ENCODE measurements at places on chromosomes 7 and 10.

- DNase-seq, result no peak
Measured at GRCh38 chr10:104037261-104037951, 48.3 kb downstream of the COL17A1 start.

DNA sequence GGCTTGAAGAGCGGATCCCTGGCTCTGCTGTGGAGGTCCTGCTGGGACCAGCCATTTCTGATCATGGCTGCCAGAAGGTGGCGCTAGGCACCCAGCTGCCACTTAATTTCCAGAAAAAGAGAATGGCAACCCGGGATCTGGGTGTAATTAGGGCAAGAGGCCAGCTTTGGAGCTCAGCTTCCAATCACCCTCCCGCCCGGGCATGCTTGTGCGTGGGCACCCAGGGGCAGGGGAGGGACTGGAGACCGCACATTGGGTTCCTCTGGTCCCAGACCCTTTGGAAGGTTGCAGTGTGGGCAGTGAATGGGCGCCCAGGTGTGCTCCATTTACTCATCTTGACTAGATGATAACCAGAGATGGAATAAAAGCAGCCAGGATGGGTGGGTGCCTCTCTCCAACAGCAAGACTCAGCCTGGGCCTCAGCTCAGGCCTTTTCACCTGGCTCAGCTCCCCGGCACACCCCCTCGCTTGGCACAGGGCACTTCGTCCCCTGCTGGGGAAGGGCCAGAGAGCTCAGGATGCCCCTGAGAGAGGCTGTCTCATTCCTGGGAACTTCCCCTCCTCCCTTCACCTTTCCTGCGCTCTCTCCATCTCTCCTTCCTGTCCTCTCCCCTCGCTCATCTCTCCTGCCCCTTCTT is 14.7 kb downstream of the FAM241B start:
- no peak for DNase-seq

DNA sequence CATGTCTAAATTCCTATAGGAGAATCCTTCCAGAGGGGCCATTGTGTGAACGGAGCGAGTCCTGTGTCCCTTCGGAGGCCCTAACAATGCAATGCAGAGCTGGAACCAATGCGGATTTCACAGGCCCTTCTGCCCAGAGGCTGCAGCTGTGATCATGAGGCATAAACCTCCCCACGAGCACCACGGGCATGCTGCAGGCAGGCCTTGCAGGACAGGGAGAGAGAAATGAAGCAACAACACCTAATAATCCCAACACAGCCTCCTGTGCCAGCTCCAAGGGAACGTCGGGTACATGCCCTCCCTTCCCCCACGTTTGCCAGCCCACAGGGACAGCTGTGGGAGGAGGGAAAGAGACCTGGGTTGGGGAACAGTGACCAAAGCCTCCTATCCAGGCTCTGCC is 74.4 kb downstream of the TNS3 start:
- no peak for DNase-seq

GRCh38 chr7:36286226-36286625 is 103.4 kb upstream of the ANLN start:
- peak; percentile 64 for DNase-seq

DNA sequence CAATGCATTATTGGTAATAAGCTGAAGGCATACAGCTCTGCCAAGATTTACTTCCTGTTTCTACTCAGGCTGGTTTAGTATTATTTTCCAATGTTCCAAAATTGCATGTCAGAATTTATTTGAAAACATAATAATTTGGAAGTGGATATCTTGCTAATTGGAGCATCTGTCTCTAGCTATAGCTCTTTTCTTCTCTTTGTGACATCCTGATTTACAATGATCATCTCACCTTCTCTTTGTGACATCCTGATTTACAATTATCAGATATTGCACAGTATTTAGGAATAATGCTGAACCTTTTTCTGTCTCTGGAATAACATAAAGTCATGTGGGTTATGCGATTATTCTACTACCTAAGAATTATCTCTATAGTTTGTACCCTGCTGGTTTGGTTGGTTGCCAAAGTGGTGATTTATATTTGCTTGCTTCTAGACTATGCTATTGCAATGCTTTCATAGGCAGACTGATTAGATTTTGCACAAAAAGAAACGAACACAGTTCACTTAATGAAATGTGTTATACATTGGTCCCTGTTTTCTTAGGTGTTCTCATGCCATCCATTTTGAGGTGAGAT is 44.3 kb upstream of the CABCOCO1 start:
- DNase-seq, result no peak

GRCh38 chr10:58237014-58237834 is 30.5 kb downstream of the IPMK start:
- DNase-seq, result no peak

DNA sequence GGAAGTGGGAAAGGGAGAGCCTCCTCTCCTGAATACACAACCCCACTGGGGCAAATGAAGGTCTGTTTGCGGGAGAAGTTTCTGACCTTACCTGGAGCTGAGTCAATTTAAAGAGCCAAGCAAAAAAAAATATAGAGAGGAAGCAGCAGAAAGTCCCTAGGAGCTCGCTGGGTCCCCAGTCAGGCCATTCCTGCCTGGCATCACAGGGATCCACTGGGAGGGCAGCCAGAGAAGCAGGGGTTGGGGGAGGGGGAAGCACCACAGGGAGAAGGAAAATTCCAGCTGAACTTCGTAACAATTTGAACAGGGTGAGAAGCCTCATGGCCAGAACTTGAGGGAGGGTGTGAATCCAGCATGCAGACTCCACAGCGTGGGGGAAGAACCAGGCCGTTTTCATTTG is 298.7 kb downstream of the LRRTM3 start:
- no peak for DNase-seq

- no peak for DNase-seq
Measured at GRCh38 chr7:28280516-28280915, 99.9 kb upstream of the JAZF1 start.

All from effector CD4-positive, alpha-beta T cell (primary cell).